ENCODE measurements at places on chromosomes 1 and 21.

DNA sequence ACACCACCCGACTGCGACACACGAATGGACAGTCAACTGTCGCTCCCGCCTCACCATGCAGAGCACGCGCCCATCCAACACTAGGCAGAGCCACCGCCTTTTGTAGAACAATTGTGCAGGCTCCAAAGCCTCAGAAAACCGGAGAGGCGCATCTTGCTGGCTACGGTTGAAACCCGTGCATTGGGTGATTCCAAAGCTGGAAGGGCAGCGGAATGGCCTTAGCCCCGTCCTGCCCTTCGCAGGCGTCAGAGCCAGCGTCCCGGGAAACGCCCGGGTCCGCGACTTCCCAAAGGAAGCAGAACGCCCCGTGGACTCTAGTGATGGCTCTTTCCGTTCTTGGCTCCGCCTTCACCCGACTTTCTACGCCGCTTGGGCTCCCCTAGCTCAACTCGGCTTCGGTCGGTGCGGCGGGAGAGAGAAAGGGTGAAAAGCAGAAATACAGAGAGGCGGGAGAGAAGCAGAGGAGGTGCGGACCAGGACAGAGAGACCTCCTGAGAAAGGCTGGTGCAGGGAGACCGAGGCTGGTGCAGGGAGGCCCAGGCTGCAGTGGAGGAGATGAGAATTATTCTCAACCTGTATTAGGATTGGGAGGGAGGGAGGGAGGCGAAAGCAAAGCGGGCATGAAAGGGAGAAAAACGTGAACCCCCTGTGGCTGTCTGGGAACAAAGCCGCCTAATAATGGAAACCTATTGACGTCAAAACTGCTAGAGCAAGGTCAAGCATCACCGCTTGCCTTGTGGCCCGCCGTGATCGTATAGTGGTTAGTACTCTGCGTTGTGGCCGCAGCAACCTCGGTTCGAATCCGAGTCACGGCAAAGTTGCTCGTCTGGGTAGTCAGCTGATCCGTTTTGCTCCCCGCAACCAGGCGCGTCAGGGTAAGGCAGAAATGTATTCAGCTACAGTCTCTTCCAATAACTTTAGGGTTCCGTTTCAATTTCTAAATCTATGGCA, 99.5 kb downstream of the PRKAB2 start:
- DNase-seq, result no peak

GRCh38 chr21:14842601-14843000, 222.2 kb downstream of the NRIP1 start:
- no peak for DNase-seq

DNA sequence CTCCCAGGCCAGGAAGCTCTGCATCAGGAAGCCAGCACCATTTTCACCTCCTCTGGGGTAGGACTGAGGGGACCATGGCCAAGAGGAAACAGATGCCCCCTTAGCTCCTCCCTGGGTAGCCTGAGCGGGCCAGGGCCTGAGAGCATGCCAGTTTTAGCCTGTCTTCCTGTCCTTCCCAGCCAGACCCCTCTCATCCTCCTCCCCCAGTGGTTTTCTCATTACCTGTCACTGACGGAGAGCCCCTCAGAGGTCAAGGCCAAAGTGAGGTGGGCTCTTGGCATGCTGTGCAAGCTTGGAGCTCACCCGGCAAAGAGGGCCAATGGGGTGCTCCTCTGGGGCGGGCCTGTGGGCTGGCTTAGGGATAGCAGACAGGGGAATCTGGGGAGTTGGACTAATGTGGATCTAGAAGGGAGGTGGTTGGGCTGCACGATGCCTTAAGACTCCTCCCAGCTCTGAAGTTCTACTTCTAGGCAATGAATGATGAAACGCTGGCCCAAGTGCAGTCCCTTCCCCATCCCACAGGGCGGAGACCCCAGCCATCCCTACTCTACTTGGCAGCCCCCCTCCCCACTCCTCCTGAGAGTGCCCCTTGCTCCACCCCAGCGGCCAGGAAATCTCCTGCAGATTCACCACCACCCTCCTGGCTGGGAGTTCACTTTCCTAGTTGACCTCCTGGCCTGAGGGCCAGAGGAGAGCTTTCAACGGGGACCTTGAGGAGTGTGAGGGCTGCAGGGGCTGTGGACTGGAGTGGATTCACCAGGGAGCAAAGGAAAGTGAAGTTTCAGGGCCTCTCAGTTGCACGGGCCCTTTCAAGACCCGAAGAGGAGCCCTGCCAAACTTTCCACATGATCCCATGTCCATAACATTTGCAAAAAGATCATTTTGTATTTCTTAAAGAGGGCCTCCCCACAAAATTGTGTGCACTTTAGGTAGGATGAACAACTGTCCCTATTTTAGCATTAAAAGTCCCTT, 9.4 kb upstream of the LMNA start:
- DNase-seq, result no peak

DNA sequence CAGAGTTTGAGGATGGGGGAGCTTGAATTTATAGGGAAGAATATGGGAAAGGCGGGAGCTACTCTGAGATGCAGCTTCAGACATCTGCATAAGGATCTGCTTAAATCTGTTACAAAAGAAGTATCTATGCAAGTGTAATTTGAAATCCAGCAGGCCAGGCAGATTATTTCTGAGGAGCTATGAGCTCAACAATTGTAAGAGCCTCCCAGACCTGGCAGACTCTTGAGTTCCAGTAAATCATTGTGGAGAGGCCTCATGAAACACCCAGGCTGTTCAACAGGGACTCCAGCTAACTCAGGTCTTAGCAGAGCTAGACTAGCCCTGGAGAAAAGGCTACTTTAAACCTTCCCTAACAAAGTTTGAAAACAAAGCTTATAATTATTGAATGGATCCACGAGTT, 647.5 kb upstream of the CHRM3 start:
- DNase-seq, result no peak

- no peak for DNase-seq
These were observed 254.5 kb downstream of the RRAGC start for GRCh38 chr1:38605063-38605462.

DNA sequence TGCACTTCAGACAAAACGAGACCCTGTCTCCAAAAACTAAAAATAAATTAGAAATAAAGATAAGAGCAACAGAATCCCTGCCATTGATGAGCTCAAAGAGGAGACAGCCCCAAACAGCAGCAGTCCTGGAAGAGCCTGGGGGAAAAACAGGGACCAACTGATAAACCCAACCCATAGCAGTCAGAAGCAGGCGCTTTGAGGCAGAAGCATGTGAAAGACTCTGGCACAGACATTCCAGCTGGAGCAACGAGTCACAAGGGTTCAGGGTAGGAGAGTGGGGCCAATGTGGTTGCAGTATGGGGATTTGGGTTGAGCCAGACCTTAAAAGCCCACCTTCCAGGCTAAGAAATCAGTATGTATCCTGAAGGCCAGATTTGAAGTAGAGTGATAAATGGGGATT, 78.5 kb downstream of the MPZL1 start:
- no peak for DNase-seq

DNA sequence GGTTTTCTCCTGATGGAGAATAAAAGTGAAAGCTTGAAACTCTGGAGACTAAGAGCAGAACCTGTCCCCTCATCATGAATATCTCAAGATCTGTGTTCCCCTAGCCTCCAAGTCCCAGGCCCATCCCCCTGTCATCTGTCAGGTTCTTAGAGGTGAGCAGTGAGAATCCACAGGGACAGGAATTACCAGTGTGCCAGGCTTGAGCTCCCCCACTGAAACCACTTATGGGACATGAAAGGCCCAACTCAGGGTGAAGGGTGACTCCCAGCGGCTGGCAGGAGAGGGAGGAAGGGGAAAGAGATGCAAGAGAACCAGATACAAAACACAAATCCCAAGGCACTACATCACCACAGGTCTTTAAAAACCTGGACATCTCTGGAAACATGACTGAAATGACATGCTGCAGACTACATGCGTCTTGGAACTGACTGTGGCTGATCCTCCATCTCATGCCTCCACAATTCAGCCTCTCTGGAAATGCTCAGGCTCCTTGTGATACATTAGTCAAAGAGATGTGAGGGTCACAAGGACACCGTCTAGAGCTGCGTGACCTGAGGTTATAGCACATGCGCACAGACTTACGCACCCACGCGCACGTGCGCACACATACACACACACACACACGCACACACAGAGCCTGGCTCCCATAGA, 6.8 kb upstream of the LY9 start:
- no peak for DNase-seq

- DNase-seq, result no peak
These were observed at the start of gene KAZN for GRCh38 chr1:14598498-14599182. Gene KAZN, plus strand, starts transcription at chr1:14598685.

GRCh38 chr1:1292442-1292779, 12.2 kb downstream of the SCNN1D start:
- no peak for DNase-seq

GRCh38 chr1:217026531-217026930, 303.3 kb upstream of the ESRRG start:
- no peak for DNase-seq

DNA sequence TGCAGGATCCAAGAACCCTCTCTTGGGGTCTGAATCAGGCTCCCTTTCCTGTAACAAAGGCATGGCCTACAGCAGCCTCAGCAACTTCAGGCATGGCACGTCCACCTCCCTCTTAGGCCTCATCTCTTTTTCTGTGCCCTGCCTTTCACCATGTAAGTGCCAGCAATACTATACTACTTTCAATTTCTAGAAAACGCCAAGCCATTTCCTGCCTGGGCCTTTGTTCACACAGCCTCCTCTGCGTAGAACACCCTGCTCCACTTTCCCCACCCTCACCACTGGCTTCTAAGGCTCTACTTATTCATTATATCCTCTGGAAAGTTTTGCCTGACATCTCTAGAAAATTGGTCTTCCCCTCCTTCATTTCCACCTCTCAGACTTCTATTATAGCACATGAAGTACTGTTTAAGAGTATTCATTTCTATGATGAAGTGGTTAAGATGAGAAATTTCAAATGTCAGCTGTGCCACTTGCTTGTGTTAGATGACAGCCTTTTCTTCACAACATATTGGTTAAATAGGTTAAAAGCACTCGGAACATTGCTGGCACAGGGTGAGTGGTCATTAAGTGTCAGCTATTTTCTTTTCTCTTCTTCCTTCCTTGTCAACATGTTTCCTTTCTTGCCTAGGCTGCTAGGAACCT, 41.6 kb upstream of the VWA5B1 start:
- no peak for DNase-seq

- DNase-seq, result no peak
These were observed 14.0 kb upstream of the ZC3H11B start for GRCh38 chr1:219626865-219627264.

GRCh38 chr1:23148084-23148483, 20.6 kb downstream of the LUZP1 start:
- no peak for DNase-seq

DNA sequence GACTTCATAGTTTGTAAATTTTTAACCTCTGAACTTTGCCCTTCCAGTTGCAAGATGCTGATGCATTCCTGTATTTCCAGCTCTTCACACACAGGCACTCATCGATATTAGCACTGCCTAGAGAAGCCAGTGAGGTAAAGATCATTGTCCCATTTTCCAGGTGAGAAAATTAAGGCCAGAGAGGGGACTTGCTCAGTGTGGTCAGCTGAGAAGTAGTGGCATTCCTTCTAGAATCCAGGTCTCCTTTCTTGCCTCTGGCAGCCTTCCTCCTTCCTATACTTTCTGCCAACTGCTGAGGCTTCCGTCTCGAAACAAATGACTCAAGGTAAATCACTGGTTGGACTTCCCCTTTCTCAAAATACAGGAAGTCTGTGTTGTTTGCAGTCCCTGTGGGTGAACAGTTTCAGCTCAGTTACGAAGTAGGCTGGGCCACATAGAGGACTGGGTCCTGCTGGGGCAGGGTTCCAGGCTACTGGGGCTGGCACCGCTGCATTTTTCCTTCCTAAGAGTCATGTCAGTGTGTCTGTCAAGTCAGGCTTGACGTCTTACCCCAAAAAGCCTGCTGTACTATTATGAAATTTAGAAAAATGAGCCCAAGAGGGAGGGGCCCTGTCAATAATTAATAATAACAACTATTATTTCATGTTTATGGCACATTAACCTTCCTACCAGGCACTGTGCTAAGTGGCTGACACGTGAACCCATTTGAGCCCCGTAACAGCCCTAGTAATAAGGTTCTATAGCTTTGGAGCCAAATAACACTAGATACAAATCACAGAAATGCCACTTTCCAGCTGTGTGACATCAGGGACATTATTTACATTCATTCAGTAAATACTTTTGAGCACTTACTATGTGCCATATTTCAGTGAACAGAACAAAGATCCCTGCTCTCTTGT, 16.6 kb upstream of the RNF19B start:
- DNase-seq, result peak; percentile 70

DNA sequence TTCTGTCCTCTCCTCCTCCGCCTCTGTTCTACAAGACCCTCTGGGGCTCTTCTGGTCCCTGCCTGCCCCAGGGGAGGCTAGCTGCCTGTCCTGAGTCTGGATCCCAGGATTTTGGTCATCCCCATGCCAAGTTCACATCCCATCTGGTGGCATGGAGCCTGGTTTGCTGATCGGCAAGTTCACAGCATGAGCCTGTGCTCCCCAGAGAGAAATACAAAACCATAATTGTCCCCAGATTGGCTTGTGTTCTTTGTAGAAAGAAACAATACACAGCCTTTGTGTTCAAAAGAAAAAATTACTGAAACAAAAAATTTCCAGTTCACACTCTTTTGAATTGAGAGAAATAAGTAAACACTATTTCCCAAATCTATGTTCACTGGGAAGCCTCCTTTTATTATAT, 149.4 kb upstream of the ZC3H12A start:
- DNase-seq, result no peak
